ENCODE measurements at places on chromosomes 3 and 15.

DNA sequence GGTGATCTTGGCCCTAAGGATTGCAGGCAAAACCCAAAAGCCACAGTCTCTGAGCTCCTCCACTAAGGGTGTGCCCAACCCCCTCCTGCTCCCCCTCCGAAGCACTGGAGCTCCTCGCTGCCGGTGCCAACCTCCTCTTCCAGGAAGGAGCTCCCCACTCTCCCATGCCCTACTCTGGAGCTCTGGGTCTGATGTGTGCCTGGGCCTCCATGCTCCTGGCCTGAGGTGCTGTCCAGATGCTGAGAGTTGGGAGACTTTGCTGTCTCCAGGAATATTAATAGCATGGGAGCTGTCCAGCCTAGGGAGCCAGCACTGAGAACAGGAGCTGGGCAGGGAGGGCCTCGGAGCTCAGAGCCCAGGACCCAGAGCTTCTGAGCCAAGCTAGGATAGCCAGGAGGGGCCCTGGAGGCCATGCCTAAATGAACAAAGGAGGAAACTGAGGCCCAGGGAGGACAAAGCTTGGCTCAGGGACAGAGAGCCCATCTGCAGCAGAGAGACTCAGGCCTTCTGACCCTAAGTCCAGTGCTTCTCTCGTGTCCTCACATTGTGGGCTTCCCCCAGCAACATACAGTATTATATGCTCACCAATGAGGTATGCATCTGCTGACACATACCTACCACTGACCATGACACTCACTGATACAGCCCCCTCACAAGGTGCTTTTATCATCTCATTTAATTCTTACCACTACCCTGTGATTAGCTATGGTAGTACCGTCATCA is 36.9 kb upstream of the HERC1 start:
- DNase-seq: no peak

- DNase-seq: no peak
Measured at GRCh38 chr3:133525435-133525834, 48.1 kb upstream of the CDV3 start.

GRCh38 chr15:77034695-77035489 is 36.0 kb downstream of the TSPAN3 start:
- DNase-seq: no peak

- no peak for DNase-seq
Measured at GRCh38 chr3:122406198-122406597, 9.7 kb downstream of the WDR5B start.

DNA sequence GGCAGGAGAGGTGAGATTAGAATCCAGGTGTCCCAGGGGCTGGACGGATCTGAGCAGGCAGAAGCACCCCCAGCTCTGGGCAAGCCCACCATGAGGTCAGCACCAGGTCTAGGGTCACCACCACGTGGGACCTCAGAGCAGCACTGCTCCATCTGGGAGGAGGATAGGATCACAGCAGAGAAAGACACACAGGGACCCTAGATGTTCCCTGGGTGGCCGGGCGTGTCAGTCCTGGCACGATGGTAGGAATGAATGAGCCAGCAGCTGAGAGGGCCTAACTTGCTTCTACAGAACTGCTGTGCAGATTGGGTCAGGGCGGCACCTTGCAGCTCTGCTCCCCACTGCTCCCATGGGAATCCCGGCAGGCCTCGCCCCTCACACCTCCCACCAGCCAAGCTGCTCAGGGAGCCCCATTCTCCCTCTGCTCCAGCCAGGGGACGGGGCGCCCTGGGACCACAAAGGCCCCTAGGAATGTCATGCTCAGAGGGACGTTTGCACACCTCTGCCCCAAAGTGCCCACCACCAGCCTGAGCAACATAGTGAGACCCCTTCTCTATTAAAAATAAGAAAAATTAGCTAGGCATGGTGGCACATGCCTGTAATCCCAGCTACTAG is 66.3 kb downstream of the ZNF445 start:
- no peak for DNase-seq

GRCh38 chr3:105222568-105223093 is 144.1 kb upstream of the ALCAM start:
- DNase-seq: peak; percentile 7

DNA sequence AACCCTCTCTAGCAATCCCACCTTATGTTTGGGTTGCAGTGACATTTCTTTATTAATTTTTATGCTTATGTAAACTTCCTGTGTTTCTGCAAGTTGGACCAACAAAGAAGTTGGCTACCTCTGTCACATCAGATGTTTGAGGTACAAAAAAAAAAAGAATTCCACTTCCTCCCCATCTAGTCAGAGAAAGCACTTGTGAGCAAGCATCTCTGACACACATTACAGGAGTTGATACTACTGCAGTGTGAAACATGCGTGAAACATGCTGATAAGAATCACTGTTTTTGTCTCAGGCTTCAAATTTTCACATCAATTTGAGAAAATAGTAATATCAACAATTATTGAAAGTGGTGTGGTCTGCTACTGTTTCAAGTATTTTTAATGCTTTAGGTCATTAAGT is 1.3 kb downstream of the SCAANT1 start:
- DNase-seq: no peak

GRCh38 chr3:148707601-148708380 is 10.1 kb downstream of the AGTR1 start:
- DNase-seq: no peak

DNA sequence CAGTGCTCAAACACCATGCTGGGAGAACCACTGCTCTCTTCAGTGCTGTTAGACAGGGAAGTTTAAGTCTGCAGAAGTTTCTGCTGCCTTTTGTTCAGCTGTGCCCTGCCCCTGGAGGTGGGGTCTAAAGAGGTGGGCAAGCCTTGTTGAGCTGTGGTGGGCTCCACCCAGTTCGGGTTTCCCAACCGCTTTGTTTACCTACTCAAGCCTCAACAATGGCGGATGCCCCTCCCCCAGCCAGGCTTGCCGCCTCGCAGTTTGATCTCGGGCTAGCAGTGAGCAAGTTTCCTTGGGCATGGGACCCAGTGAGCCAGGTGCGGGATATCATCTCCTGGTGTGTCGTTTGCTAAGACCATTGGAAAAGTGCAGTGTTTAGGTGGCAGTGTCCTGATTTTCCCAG is 670.2 kb upstream of the ALCAM start:
- no peak for DNase-seq

DNA sequence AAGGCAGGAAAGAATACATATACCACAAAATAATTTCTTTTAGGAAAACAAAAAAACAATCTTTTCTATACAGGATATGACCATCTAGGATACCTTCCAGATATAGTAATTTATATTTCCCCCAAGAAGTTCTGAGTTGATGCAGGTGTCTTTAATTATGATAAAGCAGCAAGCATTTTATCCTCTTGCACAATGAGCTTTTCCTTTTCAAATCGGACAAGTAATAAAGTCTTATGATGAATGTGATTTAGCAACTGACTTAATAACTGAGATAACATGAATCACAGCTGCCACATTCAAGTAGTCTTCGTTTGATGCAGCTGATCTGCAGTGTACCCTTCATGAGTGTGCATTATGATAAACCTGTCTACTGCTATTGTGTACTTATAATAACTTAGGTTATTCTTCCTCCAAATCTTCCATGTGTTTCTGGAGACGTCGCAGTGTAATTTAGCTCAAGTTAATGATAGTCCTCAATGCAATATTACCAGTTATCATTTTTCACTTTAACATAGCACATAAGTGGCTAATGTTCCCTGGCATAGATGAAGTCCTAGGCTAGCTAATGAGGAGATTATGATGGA is 260.3 kb upstream of the MRPL3 start:
- no peak for DNase-seq

DNA sequence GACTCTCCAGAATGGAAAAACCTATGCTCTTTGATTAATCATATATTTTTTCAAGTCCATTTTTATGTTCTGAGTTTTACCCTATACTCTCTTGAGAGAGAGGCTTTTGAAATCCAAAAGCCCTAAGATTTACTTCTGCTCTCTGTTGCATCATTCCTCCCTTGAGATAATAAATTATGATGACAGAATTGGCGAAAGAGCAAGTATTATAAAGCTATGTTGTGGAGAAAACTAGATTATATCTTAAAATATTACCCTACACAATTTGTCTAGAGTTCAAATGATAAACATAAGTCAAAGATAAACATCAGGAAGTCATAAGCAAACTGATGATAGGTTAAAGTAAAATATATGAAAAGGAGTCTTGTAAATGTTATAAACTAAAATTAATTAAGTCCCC is 293.4 kb upstream of the MME start:
- DNase-seq: no peak

DNA sequence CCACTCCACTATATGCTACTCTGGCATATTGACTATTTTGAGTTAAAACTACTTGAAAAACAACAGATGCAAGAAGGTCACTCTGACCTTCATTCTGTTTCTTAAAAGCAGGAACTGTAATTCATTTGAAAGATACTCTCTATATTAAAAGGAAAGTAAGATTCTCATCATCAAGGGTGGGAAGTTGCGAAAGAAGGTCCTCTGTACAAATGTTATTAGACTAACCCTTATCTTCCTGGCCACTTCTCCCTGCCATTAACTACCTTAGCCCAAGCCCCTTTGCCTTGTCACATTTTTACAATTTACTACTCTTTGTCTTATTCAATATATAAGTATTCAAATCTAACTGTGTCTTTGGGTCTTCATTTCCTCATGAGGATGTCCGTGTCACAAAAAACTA is 16.1 kb downstream of the SIDT1 start:
- DNase-seq: no peak

- DNase-seq: no peak
Measured at GRCh38 chr15:55247311-55247710, 42.3 kb downstream of the RAB27A start.

DNA sequence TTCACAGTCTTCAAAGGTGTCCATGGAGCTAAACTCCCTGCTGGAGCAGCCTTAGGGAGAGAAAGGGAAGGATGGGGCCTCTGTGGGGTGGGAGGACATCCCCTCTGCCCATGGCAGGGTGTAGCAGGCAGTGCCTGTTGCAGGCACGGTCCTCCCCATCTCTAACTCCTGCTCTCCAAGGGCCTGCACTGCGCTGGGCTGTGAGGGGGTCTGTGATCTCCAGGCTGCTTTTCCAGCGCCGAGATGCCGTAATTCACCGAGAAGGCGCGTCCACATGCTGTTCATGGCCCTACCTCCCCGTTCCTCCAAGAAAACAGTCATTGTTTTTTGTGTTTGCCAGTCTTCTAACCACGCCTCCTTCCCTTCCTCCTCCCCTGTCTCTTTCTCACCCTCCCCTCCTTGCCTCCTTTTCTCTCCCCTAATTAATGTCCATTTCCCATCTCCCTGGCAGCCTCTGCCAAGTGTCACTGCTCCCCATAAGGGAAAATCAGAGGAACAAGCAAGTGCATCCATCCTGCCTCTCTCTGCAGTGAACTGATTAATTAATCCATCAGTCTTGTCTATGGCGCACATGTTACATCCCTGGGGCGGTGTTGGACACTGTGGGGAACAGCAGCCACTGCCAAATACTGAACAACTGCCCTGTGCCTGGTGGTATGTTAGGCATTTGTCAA is 17.7 kb upstream of the LAMP3 start:
- DNase-seq: no peak

- DNase-seq: no peak
Measured at GRCh38 chr3:60909526-60909925, 341.7 kb downstream of the FHIT start.

GRCh38 chr3:126693921-126694320 is 10.1 kb upstream of the CHCHD6 start:
- DNase-seq: no peak

DNA sequence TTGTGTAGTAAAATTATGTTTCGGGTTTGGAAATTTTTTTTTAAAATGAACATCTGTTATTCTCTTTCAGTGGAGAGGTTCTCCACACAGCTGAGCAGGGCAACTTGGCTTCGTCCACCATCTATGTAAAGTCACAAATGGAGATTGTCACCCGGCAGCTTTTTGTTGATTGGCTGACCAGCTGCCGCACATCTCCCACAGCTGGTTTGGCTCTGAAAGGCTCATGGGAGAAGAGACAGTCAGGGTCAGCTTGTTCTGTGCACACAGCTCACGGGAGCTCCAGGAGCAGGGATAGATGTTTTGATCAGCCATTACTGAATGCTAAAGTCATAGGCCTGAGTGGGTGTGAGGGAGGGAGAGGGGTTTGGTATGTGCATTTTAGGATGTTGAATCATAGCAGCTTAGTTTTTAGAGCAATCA is 12.9 kb upstream of the CCDC80 start:
- no peak for DNase-seq

DNA sequence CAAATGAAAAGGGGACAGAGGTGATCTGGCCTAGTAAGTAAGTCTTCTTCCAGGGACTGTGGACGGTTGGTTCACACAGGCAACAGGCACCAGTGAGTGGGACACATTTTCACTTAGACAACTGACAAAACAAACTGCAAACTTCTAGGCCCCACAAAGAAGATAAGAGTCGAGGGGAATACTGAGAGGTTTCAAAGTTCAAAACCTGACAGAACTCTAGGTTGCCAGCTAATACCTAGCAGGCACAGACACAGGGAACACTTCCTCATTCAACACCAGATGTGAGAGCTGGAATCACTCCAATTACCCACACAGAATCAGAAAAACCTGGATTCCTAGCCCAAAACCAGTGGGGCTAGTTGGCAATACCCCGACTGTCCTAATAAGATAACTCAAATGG is 621.7 kb downstream of the ZPLD1 start:
- DNase-seq: no peak

GRCh38 chr3:167084545-167084944 is 295.6 kb downstream of the ZBBX start:
- no peak for DNase-seq

DNA sequence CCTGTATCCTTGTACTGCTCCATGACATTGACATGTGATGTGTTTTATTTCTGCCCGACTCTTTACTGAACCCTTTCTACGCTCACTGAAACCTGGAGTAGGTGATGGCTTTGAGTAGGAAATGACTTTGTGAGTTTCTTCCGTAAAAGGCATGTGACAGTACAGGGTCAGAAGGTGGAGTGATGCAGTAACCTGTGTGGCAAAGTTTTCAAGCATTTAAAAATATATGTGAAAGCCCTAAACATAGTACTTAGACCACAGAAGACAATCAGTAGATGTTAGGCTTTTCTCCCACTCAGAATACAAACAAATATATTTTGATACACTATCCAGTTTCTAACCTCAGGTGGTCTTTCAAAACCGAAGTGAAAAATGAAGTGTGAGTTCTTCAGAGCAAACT is 31.3 kb upstream of the SACM1L start:
- no peak for DNase-seq

GRCh38 chr3:56113231-56113630 is 355.0 kb downstream of the ERC2 start:
- no peak for DNase-seq

GRCh38 chr15:62532367-62532766 is 367.3 kb upstream of the C2CD4B start:
- no peak for DNase-seq

DNA sequence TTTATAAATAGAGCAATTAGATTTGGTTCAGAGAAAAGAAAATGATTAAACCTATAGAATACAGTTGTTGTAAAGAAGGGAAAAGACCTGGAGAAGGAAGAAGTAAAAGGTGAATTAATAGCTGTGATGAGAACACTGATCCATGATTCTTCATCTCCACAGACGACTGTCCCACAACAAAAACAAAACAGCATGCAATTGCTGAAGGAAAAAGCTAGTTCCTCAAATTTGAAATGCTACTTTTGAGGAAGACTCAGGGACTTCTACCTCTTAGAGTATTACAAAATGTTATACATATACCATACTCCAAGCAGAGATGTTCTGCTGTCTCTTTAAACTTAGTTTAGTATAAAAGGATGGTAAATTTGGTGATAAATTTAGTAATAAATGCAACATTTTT is 21.5 kb downstream of the ALCAM start:
- no peak for DNase-seq
